Mucosa of descending colon (tissue), 3 donors: ENCODE measurements at places on chromosomes 12 and 14. TPM values are rescaled to one million over a fixed set of nuclear protein-coding genes. Genes with fewer than 3 reads are reported as not detected.

DNA sequence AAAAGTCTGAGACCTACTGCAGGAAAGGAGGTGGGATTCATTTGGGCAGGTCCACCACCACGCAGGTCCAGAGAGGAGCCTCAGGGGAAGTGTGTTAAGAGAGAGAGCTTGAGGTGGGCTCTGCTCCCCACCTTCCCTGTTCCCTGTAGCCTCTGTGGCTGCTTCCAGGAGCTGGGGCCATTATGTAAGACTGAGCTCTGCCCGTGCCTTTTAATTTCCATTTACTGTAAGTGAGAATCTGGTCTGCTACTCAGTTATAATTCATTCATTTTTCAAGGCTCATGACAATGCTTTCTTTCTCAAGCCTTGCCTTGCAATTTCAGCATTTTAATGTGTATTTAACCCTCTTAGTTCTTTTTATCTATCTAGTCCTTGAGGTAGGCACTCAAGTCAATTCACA is 8.3 kb downstream of the SLC4A8 start:
- DNase-seq: no peak

EIF2B2 gene
- total RNA-seq: 50.9 TPM

IAPP gene
- total RNA-seq: not detected

LRP1-AS gene
- total RNA-seq: not detected

DNA sequence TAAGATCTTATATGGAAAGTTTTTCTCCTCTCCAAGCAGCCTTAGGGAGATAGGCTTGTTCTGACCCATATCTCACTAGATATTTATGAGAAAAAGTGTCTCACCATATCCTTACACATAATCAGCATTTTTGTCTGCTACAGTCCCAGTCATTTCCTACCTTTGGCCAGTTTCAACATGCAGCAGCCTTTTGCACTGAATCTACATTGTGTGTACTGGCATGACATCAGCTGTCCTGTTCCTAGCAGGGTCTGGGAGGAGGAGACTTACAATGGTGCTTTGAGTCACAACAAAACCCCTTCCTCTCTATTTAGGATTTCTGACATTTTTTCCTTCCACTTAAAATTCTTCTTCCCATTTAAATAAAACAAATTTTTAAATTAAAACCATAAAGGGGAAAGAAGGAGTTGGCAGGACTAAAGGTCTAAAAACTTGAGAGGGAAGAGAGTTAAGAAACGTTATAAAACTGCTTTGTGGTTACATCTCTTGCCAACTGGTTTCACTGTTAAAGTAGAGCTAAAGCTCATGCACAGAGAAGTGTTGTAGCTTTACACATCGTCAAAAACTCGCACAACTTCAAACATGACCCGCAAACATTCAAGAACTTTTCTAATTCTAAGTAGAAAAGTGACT is 53.3 kb upstream of the CERS5 start:
- no peak for DNase-seq

DNA sequence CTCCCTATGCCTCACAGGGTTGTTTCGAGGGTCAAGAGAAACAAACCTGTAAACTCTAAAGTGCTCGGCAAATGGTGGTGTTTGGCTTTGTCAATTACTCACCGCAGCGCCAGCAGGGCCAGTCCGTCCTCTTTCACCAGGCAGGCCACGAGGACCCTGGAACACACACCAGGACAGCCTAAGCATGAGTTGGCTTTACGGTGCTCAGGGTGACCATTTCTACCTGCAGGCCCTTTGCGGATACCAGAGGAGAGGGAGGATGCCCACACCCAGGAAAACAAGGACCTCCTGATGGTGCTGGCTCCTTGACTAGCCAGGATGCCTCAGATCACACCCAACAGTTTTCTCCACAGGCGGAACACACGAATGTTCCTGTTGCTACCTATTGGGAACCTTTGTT is 11.5 kb downstream of the COL2A1 start:
- DNase-seq: no peak

- DNase-seq: no peak
Observed at GRCh38 chr12:3135522-3136461, 58.6 kb downstream of the TSPAN9 start.

- no peak for DNase-seq
Observed at GRCh38 chr12:63747553-63747952, 32.2 kb upstream of the RXYLT1 start.

HSPB8 gene
- 10.4 TPM for total RNA-seq

ZNF410 gene
- 38.3 TPM for total RNA-seq

DNA sequence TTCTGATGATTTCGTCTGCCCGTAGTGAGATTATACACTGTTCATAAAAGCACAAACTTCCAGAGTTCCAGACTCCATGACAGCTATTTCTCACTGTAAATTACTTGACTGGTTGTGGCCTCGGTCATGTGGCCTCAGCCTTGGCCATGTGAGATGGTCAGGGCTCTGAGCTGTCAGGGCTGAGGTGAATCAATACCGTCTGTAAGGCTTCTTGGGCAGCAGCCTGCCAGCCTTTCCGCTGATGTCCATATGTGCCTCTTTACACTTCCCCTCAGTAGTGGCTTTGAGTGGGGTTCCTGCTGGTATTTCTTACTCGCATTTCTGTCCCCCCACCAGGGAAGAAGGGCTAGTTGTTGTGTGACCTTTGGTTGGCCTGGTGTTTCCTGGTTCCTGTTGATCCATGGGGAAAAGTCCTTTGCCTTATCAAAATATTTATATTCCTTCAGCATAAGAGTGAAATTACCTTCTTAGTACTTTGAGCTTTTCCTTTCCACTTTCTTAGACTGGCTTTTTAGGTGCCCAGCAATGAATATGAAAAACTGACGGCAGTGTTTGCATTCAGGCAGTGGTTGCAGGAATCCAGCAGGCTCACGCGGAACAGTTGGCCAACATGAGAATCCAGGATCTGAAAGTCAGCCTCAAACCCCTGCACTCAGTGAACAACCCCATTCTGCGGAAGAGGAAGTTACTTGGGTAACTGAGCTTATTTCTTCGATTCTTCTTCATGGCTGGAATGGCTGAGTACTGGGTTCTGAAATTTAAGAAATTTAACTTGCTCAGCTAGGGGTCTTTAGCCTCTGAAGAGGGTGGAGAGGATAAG is 46.1 kb downstream of the MAPKAPK5 start:
- DNase-seq: peak; percentile 14

- DNase-seq: no peak
Observed at GRCh38 chr12:118851891-118852290, 129.4 kb upstream of the SRRM4 start.

SOAT2 gene
- 0.41 TPM for total RNA-seq
